Central memory CD8-positive, alpha-beta T cell (primary cell): ENCODE measurements at places on chromosomes 7 and 10.

DNA sequence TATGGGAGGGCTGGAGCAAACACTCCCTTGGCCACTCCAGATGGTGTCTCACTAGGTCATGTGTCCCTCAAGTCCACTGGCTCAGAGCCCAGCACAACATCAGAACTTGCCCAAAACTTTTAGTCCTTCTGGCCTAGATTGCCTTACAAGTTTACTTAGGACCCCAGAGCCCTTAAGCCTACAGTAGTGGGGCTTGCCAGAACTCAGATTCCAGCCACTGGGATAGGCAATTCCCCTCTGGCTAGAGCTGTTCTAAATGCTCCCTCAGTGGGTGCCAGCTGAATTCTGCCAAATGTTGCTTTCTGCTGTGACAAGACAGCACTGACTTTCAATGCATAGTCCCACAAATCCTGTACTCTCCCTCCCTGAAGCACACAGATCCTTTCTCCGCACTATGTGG lies 331.1 kb downstream of the HTR7 start:
- no peak overlapping the region for H3K27ac ChIP-seq
- no peak for DNase-seq
- no peaks in the 10 kb centered on the region for H3K36me3 ChIP-seq
- no peak overlapping the region for H3K4me3 ChIP-seq

DNA sequence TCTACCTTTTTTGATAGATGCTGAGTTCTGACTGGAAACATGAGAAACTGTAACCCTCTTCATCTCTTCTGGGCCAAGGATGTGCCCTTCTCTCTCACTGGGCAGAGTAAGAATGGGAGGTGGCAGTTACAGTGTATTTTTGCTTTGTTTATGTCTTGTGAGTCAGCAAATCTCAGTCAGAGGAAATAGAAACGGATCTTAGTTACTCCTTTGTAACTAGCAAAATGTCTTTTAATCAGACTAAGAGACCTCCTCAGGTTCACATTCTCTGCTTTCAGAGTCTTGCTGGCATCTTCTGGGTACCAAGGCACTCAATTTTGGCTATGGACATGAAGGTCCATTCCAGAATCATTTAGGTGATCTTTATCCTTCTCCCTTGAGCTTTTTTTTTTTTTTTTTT lies 70.9 kb downstream of the HHEX start:
- no peaks in the 10 kb centered on the region for H3K36me3 ChIP-seq
- no peak overlapping the region for H3K27ac ChIP-seq
- peaks cover 35% of the 10 kb centered on the region for H3K27me3 ChIP-seq
- no peak for DNase-seq
- H3K4me1 ChIP-seq, result peaks cover 9% of the 10 kb centered on the region
- no peak overlapping the region for H3K4me3 ChIP-seq

DNA sequence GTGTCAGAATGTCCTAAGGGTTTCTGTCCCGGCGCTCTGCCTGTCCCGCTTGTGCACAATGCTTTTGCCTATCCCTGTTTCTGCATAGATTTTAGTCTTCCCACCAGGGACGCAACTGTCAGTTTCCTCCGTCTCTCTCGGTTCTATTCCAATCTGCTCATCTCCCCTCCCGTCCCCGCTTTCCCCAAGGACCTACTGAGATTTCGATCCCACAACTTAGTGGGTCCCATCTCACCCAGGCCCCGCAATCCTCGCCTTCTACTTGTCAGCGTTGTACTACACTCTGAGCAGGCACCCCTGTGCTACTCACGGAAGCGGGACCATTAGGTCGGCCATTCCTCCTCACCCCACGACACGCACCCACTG lies 519 bp upstream of the ZNF655 start:
- no peak for DNase-seq
- no peaks in the 10 kb centered on the region for H3K27me3 ChIP-seq
- H3K27ac ChIP-seq, result peak overlapping the region; percentile 94
- H3K4me1 ChIP-seq, result peaks cover 54% of the 10 kb centered on the region
- peaks cover 41% of the 10 kb centered on the region for H3K36me3 ChIP-seq

- H3K27ac ChIP-seq, result no peak overlapping the region
- DNase-seq, result no peak
- H3K4me3 ChIP-seq, result no peak overlapping the region
These were observed 76.1 kb downstream of the BICC1 start for GRCh38 chr10:58588673-58589265.

GRCh38 chr10:97805096-97805884 lies 33.5 kb upstream of the SFRP5 start:
- no peak overlapping the region for H3K4me3 ChIP-seq
- no peak for DNase-seq
- H3K27me3 ChIP-seq, result no peaks in the 10 kb centered on the region
- no peak overlapping the region for H3K27ac ChIP-seq

DNA sequence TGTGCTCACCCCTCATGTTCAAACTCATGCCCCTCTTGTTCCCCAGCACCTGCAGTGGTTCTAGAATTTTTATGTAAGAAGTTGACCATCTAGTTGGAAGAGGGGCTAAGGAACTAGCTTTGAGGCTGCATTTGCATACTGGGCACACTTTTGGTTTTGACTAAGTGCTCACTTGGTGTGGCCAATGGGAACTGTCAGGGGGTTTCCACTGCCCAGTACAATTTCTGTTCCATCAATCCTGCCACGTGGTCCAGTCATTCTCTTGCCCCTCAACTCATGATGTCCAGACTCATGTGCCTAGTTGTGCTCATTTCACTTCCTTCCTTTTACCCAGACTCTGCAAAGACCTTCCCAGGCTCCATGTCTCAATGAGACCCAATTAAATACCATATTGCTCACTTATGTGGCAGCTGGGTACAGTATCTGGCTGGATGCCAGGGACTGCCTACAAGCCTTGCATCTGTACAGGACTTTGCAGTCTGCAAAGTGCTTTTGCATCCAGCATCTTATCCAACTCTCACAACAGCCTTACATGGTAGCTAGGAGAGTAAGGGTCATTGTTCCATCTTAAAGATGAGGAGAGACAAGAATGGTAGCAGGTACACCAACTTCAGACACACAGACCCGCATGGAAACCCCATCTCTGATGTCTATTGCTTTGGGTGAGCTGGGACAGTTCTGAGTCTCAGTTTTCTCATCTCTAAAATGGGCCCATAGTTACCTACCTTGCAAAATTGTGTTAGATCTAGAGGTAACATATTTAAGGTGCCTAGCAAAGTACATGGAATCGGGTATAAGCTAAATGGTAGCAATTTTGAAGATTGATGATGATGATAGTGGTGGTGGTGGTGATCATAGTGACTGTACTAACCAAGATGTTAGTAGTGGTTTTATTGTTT lies 30.1 kb upstream of the KCNMA1 start:
- H3K27ac ChIP-seq, result no peak overlapping the region
- H3K4me3 ChIP-seq, result no peak overlapping the region
- H3K4me1 ChIP-seq, result no peaks in the 10 kb centered on the region
- DNase-seq, result no peak

DNA sequence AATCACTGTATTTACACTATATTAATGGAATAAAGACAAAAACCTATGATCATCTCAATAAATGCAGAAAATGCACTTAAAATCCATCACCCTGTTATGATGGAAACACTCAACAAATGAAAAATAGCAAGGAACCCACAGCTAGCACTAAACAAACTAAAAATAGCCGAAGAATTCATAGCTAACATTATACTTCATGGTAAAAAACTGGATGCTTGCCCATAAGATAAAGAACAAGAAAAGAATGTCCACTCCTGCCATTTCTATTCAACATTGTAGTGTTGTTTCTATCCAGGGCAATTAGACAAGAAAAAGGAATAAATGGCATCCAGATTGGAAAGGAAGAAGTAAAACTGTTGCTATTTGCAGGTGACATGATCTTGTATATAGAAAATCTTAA lies 142.1 kb downstream of the STK31 start:
- H3K36me3 ChIP-seq, result no peaks in the 10 kb centered on the region
- no peak overlapping the region for H3K27ac ChIP-seq
- H3K4me1 ChIP-seq, result no peaks in the 10 kb centered on the region
- H3K27me3 ChIP-seq, result peaks cover 9% of the 10 kb centered on the region

GRCh38 chr7:122166740-122167139 lies 22.7 kb upstream of the AASS start:
- no peaks in the 10 kb centered on the region for H3K4me1 ChIP-seq
- no peak for DNase-seq
- H3K4me3 ChIP-seq, result no peak overlapping the region
- no peaks in the 10 kb centered on the region for H3K27me3 ChIP-seq

- H3K4me1 ChIP-seq, result no peaks in the 10 kb centered on the region
- H3K36me3 ChIP-seq, result no peaks in the 10 kb centered on the region
- no peak for DNase-seq
- no peak overlapping the region for H3K27ac ChIP-seq
These were observed 429.4 kb upstream of the AKR1E2 start for GRCh38 chr10:4396401-4397283.

GRCh38 chr7:77702968-77703472 lies 6.8 kb downstream of the RSBN1L start:
- peak overlapping the region; percentile 12 for H3K4me3 ChIP-seq
- no peak overlapping the region for H3K27ac ChIP-seq
- no peaks in the 10 kb centered on the region for H3K27me3 ChIP-seq
- H3K4me1 ChIP-seq, result peaks cover 52% of the 10 kb centered on the region
- H3K36me3 ChIP-seq, result peaks cover 11% of the 10 kb centered on the region

DNA sequence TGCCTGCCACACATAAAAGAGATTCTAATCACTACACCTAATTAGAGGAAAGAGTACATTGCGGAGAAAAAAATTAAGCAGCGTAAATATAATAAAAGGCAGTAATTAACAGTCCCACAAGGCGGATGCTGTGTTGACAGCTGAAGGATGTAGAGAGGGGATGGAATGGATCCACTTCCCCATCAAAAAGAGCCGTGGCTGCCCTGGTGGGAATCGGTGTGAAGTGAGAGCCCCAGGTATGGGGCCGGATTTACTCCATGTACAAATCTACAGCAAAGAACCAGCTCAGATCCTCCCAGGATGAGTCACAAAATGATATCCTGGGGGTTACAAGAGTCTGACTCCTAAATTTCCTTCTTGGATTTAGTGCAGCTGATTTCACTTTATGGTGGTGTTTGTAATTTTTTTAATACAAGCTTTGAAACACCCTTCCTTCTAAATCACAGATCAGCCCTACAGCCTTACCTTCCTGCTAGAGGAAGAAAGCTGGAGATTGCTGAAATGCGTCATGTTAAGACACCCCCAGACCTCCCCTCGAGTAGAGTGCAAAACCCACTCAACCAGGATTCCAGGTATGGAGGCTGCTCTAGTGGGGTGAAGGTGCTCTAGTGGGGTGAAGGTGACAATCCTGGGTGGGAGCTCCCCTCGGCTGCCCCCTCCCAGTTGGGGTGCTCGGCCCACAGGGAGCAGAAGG lies 398.4 kb downstream of the PLXNA4 start:
- H3K4me1 ChIP-seq, result no peaks in the 10 kb centered on the region
- H3K4me3 ChIP-seq, result no peak overlapping the region
- H3K36me3 ChIP-seq, result no peaks in the 10 kb centered on the region
- H3K27ac ChIP-seq, result no peak overlapping the region

- no peak overlapping the region for H3K27ac ChIP-seq
- DNase-seq, result no peak
- H3K27me3 ChIP-seq, result no peaks in the 10 kb centered on the region
- H3K36me3 ChIP-seq, result peaks cover 2% of the 10 kb centered on the region
These were observed 219.0 kb downstream of the ANKRD30A start for GRCh38 chr10:37344413-37344812.

- H3K4me1 ChIP-seq, result no peaks in the 10 kb centered on the region
- H3K36me3 ChIP-seq, result no peaks in the 10 kb centered on the region
- H3K27me3 ChIP-seq, result peaks cover 48% of the 10 kb centered on the region
- no peak within 1 kb of the TSS for H3K27ac ChIP-seq
- H3K4me3 ChIP-seq, result no peak within 1 kb of the TSS
These were observed at the start of gene SLC13A4 for GRCh38 chr7:135728136-135728669. Gene SLC13A4 (minus strand): TSS chr7:135728186. CDS start chr7:135727496, 690 bp downstream.

- no peaks in the 10 kb centered on the region for H3K27me3 ChIP-seq
- no peaks in the 10 kb centered on the region for H3K36me3 ChIP-seq
- H3K4me1 ChIP-seq, result peaks cover 19% of the 10 kb centered on the region
These were observed 35.8 kb upstream of the EZH2 start for GRCh38 chr7:148919859-148920258.

DNA sequence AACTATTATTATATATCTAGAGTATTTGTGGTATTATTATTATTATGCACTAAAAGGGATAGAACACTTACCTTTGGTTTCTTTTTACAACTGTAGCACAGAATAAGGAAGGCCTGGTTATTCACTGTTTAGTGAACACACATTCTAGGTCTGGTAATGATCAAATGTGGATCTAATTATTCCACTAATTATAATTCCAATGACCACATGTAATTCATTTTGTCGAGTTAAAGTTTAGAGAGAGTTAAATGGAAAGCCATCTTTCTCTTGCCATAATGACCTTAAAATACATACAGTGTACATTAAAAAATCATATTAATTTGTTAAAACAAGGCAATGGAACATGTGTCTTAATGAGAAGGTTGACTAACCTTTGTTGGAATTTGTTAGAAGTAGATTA lies 147.8 kb downstream of the SEM1 start:
- H3K36me3 ChIP-seq, result no peaks in the 10 kb centered on the region
- DNase-seq, result no peak
- no peak overlapping the region for H3K4me3 ChIP-seq
- H3K27ac ChIP-seq, result no peak overlapping the region
- peaks cover 7% of the 10 kb centered on the region for H3K27me3 ChIP-seq

GRCh38 chr7:155565596-155565995 lies 19.2 kb upstream of the CNPY1 start:
- no peak for DNase-seq
- no peak overlapping the region for H3K4me3 ChIP-seq
- H3K4me1 ChIP-seq, result no peaks in the 10 kb centered on the region
- peaks cover 27% of the 10 kb centered on the region for H3K27me3 ChIP-seq

- H3K27me3 ChIP-seq, result peaks cover 53% of the 10 kb centered on the region
- no peaks in the 10 kb centered on the region for H3K4me1 ChIP-seq
- H3K27ac ChIP-seq, result no peak overlapping the region
- H3K36me3 ChIP-seq, result no peaks in the 10 kb centered on the region
These were observed 239.7 kb downstream of the WDR37 start for GRCh38 chr10:1295756-1296480.

DNA sequence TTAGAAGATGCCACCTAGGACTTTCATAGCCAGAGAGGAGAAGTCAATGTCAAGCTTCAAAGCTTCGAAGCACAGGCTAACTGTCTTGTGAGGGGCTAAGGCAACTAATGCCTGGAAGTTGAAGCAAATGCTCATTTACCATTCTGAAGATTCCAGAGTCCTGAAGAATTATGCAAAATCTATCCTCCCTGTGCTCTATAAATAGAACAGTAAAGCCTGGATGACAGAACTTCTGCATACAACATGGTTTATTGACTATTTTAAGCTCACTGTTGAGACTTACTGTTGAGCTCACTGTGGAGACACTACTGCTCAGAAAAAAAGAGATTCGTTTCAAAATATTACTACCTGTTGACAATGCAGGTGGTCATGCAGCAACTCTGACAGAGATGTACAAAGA lies 28.6 kb downstream of the TNS3 start:
- H3K4me3 ChIP-seq, result no peak overlapping the region
- no peak for DNase-seq
- H3K27ac ChIP-seq, result no peak overlapping the region
- H3K27me3 ChIP-seq, result no peaks in the 10 kb centered on the region

DNA sequence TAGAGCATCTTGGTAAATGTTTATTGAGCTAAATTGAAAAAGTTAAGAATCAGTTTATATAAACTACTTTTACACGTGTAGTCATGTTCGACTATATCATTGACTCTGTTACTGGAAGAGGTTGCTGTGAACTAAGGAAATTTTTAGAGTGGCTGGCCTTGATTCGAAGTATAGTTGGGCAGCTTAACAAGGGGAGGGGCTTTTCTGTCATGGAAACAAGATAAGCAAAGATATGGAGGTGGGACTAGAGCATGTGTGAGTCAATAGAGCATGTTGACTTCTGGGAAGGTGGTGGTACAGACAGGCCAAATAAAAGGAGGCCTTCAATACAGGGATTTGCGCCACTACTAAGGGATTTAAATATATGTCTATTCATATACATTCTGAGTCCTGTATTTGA lies 7.6 kb downstream of the ATP5F1C start:
- peak overlapping the region; percentile 56 for H3K27ac ChIP-seq
- no peaks in the 10 kb centered on the region for H3K27me3 ChIP-seq
- no peak for DNase-seq
- H3K4me3 ChIP-seq, result no peak overlapping the region
